ENCODE measurements at places on chromosomes 6 and 20.
A peak's percentile ranks its signal among the peaks of the same experiment; 100 is the strongest.

GRCh38 chr20:60837173-60837770 lies 414.8 kb upstream of the CDH4 start:
- DNase-seq = no peak

DNA sequence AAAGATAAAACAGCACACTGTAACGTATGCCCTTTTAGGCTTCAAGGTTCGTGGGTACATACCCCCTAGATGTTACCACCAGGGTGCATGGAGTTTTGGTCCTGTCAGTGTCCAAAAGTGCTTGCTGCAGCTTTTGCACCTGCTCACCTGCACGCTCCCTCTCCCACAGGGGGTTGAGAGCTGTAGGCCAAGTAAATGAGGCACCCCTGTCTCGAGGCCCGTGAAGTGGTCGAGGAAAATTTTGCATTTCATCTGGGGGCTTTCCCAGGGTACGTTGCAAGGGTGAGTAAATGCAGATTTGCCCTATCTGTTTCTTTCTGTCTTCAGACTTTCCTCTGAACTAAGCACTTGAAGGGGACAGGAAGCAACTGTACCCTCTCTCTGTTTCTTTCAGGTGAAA lies 136.0 kb downstream of the THBS2 start:
- no peak for DNase-seq

DNA sequence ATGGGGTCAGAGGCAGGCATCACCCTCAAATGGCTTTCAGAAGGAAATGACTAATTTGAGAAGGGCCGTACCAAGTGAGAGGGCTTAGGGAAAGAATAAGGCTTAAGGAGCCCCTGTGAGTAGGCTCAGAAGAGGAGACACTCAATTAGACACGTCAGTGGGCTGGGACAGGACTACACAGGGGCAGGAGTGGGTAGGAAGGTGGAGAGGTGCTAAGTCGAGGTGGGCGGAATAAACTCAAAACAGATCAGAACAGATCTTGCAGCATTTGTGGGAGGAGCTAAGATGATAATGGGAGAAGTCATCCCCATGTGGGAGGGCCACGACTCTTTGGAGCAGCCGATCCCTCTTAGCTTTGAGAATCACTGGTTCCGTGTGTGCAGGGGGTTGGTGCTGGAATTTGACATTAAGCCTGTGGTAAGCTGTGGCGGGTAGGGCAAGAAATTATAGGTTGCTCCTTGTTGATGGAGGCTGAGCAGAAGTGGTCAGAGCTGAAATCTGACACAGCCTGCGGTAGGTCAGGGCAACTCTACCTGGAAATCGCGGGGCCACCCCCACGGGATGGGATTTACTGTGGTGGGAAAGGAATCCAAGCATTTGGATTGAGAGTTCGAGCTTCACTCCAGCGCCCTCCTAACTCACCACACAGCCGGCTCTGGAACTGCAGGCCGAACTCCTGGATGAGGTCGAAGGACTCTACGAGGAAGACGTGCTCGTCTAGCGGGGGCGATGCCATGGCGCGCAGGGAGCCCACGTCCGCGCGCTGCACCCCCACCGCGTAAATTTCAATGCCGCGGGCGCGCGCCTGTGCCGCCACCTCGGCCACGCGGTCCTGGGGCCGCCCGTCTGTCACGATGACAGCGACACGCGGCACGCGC lies 2.8 kb upstream of the RBPJL start:
- no peak for DNase-seq

- DNase-seq = no peak
Measured at GRCh38 chr20:40462566-40462965, 226.5 kb downstream of the MAFB start.

GRCh38 chr6:81938991-81939732 lies 186.7 kb upstream of the TENT5A start:
- DNase-seq = no peak

DNA sequence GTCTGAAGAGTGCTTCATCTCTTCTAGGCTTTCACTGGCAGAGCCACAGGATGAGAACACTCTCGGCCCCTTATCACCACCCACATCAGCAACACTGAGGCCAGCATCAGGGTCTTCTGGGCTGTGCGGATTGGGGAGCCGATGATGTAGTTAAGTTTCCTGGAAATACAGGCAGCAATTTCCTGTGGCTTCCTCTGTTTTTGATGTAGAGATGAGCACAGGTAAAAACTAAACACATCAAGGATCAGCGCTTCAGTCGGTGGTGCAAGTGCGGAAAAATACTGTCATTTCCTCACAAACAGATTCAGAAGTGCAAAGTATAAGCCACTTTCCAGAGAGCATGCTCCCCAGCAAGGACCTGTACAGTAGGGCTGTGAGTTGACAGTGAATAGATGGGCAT lies 62.6 kb downstream of the BACH2 start:
- peak; percentile 75 for DNase-seq

DNA sequence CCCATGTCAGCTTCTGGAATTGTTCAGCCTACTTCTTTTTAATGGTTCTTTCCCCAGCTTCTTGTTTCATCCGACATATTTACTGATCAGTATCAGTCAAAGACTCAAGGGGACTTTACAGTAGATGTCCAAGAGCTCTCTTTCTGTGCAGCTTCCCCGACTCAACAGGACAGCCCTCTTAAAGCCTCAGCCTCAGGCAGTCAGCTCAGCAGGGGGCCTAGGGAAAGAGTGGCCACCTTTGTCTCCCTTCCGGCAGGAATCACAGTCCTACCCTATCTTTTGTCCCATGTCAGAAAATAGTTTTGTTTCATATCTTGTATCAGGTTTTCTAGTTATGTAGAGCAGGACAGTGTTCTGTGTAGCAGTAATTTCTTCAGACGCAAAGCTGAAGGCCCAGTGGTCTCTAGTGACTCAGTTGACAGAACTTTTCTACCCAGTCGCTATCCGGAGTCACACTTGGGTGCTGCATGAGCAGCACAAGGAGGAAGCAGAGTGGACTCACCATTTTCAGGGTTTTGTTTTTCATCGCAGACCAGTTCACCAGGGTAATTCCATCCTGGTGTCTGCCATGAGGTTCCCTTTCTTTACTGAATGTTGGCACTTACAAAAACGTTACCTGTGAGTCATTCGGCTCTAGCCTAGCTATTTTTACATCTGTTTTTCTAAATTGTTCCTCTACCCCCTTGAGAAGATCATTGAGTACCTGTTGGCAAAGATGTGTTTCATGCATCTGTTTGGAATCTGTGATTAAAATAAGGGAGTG lies 47.7 kb downstream of the SPATA2 start:
- no peak for DNase-seq

GRCh38 chr20:1953621-1954020 lies 40.2 kb downstream of the PDYN start:
- no peak for DNase-seq
